ENCODE measurements at places on chromosomes 12 and 14.
A peak's percentile ranks its signal among the peaks of the same experiment; 100 is the strongest.

DNA sequence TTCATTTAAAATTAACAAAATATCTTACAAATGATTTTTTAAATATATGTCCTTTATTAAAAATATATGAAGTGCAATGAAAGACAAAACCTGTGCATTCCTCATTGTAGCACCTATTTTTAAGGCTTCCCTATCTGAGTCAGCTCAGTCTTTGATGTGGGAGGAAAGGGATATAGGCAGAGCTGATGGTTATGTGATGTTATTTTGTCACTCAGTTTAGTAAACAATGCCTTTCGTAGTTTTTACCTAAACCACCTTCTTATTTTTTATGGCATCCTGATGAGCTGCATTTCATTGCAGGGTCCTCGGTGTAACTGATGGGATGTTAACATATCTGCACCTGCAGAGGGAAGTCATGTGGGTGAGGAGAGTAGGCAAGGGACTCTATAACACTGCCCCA, 58.9 kb upstream of the FRMD6 start:
- DNase-seq: no peak

DNA sequence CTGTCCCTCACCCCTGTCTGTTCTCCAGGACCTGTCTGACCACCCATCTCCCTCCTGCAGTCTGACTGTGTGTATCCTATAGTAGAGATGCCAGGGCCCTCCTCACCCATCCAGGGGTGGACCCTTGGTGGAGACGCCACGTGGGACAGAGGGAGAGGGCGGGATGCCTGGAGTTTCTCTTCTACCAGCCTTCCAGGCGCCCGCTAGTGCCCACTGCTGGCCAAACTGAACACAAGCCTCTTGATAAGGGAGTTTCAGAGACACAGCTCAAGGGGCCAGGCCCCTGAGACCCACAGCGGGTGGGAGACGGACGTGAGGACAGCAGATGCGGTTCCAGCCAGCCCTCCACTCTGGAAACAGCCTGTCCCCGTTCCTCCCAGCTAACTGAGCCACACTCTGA, 147.3 kb downstream of the RBM19 start:
- peak; percentile 84 for DNase-seq

GRCh38 chr12:64521833-64522232, 69.9 kb downstream of the TBK1 start:
- DNase-seq: no peak

- no peak for DNase-seq
Measured at GRCh38 chr14:101480022-101480746, 81.1 kb upstream of the DIO3 start.

Measured in H9 (cell line).